Neural crest cell (in vitro differentiated cells): ENCODE measurements at places on chromosomes 4 and X.

- DNase-seq: no peak
These were observed 1166.3 kb upstream of the PCDH7 start for GRCh38 chr4:29553846-29554245.

DNA sequence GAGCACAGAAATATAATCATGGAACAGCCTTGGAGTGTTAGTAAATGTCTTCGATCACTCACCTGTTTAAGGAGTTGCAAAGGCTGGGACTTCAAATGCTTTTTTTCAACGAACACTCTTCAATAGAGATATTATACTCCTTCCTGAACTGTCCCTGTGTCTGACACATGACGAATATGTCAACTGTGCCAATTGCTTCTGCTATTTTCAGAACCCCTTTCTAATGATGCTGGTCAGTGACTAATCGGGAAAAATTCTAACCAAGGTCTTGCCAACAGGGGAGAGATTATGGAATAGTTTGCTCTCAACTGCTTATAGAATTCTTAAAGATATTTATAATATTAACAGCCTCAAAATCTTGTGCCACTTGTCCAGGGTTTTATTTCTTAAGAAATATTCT, 8.5 kb upstream of the KLHL34 start:
- DNase-seq: no peak

DNA sequence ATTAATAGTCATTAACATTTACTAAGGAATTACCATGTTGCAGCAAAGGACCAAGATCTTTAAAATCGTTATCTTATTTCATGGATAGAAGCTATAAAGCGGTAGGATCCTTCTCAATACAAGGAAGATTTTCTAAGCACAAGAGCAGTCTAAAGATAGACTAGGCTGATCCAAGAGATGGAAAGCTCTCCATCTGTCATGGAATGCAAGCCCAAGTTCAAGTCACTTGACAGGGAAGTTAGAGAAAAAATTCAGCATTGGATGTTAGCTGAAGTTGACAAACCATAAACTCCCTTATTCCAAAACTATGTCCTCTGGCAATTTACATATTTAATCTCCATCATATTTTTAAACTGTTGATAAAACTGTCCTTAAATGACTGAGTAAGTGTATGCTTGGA, 177.7 kb downstream of the LDB2 start:
- no peak for DNase-seq

GRCh38 chr4:134885436-134885835, 683.8 kb upstream of the PABPC4L start:
- no peak for DNase-seq

DNA sequence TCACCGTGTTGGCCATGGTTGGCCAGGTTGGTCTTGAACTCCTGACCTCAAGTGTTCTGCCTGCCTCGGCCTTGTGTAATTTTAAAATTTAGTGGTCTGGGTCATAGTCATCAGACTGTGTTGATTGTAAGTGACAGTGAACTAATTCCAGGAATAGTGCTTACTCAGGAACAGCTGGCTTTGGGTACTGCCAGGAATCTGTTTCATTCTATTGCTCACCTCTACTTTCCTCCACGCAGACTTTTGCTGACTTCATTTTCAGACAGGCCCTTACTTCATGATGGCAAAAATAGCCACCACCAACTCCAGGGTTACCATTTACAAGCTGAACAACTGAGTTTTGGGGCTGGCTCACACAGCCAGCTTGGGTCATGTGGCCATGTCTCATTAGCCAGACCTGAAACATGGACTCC, 54.6 kb downstream of the FNIP2 start:
- DNase-seq: no peak
